Activated CD4-positive, alpha-beta T cell treated with anti-CD3 and anti-CD28 coated beads for 36 hours (primary cell): ENCODE measurements at places on chromosomes 7 and 10.

GRCh38 chr7:129423700-129424410, 10.4 kb upstream of the STRIP2 start:
- no peak for DNase-seq

GRCh38 chr7:158121441-158122045, 466.1 kb downstream of the PTPRN2 start:
- no peak for DNase-seq

DNA sequence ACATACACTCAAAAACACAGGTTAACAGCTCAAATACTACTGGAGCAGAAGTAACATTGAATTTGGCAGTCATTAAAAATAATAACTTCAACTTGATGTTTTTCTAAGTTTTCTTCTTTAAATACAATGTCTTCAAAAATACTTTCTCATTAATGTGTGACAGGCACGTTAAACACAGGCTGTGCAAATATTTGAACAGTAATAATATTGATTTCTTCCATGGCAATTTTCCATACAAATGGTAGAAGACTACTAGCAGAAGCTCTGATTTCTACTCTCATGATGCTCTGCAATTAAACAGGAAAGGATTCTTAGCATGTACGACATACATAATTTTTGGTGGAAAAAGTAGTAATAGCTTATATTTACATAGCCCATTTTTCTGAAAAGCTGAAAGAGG, 47.4 kb downstream of the NRP1 start:
- no peak for DNase-seq

- no peak for DNase-seq
Measured at GRCh38 chr7:133940368-133940767, 186.8 kb upstream of the LRGUK start.

DNA sequence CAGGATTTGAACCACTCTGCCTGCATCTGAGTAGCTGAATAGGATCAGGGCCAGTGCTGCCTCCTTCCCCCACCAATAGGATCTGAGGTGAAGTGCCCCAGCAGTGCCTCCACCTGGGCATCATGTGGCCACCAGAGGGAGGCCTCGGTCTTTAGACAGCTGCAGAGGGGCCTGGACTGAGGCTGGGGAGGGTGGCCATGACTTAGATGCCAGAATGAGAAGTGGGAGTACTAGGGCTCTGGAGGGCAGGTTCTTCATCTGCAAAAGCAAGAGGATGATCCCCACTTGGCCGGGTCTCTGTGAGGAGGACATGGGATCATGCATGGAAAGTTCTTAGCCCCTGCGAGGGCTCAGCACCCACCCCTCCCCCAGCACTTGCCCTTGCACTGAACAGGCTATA, 56.9 kb downstream of the NEUROG3 start:
- peak; percentile 67 for DNase-seq

DNA sequence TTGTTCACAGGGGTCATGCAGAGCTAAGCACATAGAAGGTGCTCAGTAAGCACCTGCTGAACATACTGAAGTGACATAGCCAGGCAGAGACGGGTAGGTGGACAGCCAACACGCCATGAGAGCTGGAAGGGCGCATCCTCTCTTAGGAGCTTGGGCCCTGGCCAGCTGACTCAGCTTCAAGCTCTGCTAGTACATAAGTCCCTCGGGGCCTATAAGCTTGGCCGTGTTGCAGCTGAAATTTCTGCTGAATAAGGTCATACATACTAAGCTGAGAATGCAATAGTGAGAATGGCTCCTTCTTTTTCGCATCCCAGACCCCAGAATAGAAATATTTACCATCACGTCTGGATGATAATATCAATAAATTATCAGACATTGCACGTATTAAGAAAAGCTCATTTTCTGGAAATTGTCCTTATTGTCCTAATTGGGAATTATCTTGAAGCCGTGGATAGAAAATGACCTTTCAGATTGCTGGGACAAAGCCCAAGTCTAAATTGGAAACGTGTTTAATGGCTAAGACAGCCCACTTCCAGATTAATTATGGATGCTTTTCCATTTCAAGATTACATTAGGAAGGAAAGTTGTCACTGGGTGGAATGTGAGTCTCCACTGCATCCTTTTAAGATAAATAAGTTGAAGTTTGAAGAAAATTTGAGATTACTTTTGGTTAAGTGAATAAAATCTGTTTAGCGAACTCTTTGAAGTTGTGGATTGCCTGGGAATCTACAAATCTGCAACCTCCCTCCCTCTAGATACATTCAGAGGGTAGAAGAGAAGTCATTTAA, 287.1 kb upstream of the C7orf33 start:
- no peak for DNase-seq

DNA sequence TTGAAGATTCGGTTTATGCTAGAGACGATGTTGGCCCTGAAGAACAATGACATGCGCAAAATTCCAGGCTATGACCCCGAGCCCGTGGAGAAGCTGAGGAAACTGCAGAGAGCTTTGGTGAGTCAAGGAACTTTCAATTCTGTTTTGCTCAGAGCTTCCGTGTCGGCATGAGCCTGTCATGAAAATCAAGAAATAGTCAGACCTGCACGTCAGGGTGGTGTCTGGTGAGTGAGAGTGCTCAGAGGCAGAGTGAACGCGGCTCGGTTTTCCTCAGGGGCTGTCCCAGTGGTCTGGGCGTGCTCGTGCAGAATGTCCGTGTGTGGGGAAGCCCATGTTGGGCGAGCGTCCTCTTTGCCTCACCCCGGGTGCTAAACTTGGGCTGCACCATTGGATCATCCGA, 12.6 kb downstream of the NOM1 start:
- DNase-seq, result no peak

DNA sequence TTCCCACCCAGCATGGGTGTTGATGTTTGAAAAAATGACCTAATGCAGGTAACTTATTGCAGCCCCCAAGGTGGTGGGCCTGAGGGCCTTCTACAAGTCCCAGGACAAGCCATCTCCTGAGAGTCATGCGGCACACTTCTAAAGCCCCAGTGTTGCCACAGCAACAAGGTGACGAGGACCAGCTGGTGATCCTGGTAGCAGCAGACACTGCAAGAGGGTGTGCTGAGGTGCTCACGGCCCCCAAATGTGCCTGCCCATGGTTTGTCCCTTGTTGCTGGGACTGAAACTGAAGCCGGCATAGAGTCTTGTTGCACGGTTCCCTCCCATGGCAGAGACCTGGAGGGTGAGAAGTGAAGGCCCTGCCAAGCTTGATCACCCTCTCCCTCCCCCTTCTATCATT, 333.2 kb upstream of the MGMT start:
- DNase-seq, result no peak

- DNase-seq, result no peak
Measured at GRCh38 chr10:76874176-76874575, 763.4 kb downstream of the KCNMA1 start.

DNA sequence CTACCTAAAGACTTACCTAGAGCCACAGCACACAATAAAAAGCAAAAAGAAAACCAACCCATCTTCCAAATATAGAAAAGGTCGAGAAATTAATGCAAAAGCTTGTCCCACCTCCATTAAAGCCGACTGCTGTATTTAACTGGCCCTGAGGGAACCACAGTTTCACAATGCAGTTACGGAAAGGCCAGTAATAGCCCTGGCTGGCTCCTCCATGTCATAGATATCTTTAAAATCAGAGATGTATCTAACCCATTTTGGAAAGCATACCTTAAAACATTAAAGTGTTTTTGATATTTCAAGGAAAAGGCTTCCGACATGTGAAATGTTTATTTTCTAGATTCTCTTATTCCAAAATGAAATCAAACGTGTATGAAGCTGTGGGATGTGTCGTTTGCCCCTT, 23.0 kb downstream of the HDAC9 start:
- DNase-seq, result no peak

GRCh38 chr10:114632869-114633715, 25.0 kb downstream of the ABLIM1 start:
- no peak for DNase-seq

DNA sequence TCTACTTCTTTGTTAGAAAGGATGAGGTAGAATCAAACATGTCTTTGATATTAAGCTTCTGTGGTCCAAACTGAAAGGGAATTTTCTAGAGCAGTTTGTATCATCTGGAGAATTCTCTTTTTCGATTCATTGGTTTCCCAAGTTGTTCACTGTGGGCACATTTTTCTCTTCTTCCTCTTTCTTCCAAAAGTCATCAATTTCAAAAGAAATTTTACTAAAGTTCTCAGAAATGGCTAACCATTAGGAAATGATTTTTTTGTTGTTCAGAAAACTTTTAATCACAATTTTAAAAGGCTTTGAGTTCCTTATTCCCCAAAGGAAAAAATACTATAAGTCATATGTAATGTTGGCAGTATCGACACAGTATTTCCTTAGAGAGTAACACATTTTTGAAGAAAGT, 28.3 kb upstream of the CCDC6 start:
- no peak for DNase-seq
